Fibroblast of villous mesenchyme (primary cell): ENCODE measurements at places on chromosomes 2 and 18. TPM values are rescaled to one million over a fixed set of nuclear protein-coding genes. Genes with fewer than 3 reads are reported as not detected.

POTEI gene
- under 0.01 TPM in 1 of 2 replicates, not detected in the other for total RNA-seq

SLC19A3 gene
- total RNA-seq, result under 0.01 and 0.32 TPM in 2 replicates

SLC40A1 gene
- 7.7 and 19.4 TPM in 2 replicates for total RNA-seq

ABCB11 gene
- under 0.01 TPM in 1 of 2 replicates, not detected in the other for total RNA-seq

SERPINB13 gene
- not detected in 2 replicates for total RNA-seq
